ENCODE measurements at places on chromosomes 6 and 20. TPM values are rescaled to one million over a fixed set of nuclear protein-coding genes. Genes with fewer than 3 reads are reported as not detected.

Gene DEFB132
- not detected for total RNA-seq

Gene C6orf58
- total RNA-seq: not detected

Gene DEFB124
- total RNA-seq: not detected

Gene PRRT1
- 0.41 TPM for total RNA-seq

Gene CPXM1
- total RNA-seq: not detected

Gene NNAT
- not detected for total RNA-seq

Gene COL9A1
- total RNA-seq: not detected

Gene TOX2
- total RNA-seq: 8.5 TPM

Gene LY6G6C
- total RNA-seq: not detected

Gene FOXQ1
- 6.2 TPM for total RNA-seq

Gene DOK5
- not detected for total RNA-seq
